ENCODE measurements at places on chromosomes 2 and 18. TPM values are rescaled to one million over a fixed set of nuclear protein-coding genes. Genes with fewer than 3 reads are reported as not detected.

- no peak for DNase-seq
- H3K27ac ChIP-seq = peak overlapping the region; percentile 88
- peak overlapping the region; percentile 88 for H3K4me3 ChIP-seq
- no peaks in the 10 kb centered on the region for H3K36me3 ChIP-seq
- peaks cover 10% of the 10 kb centered on the region for H3K4me1 ChIP-seq
- H3K27me3 ChIP-seq = no peaks in the 10 kb centered on the region
These were observed 1.3 kb downstream of the CEP68 start for GRCh38 chr2:65057391-65058052.

- H3K4me3 ChIP-seq = no peak overlapping the region
- DNase-seq = no peak
- H3K36me3 ChIP-seq = no peaks in the 10 kb centered on the region
- no peaks in the 10 kb centered on the region for H3K4me1 ChIP-seq
- no peaks in the 10 kb centered on the region for H3K27me3 ChIP-seq
- no peak overlapping the region for H3K27ac ChIP-seq
These were observed 4.0 kb upstream of the DGUOK start for GRCh38 chr2:73922681-73923080.

The PJVK gene
- total RNA-seq = 3.8 TPM

The DUSP28 gene
- total RNA-seq = 0.26 TPM
